Esophagus muscularis mucosa (tissue), 4 donors: ENCODE measurements at places on chromosomes 7 and 10.

GRCh38 chr7:125112850-125113249, 183.2 kb upstream of the POT1 start:
- no peaks in the 10 kb centered on the region for H3K36me3 ChIP-seq
- DNase-seq: no peak
- H3K27ac ChIP-seq: no peak overlapping the region
- H3K4me3 ChIP-seq: no peak overlapping the region
- no peaks in the 10 kb centered on the region for H3K27me3 ChIP-seq

DNA sequence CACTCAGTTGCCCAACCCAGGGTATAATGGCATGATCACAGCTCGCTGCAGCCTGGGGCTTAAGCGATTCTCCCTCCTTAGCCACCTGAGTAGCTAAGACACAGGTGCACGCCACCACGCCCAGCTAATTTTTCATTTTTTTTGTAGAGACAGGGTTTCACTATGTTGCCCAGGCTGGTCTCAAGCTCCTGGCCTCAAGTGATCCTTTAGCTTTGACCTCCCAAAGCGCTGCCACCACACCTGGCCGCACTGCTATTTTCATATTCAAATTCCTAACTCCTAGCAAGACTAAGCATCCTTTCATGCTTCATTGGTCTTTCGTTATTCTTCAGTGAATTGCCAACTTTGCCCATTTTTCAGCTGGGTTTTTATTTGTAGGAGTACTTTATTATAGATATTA, 30.4 kb upstream of the DAGLB start:
- no peaks in the 10 kb centered on the region for H3K27me3 ChIP-seq
- H3K36me3 ChIP-seq: peaks cover 16% of the 10 kb centered on the region
- H3K4me3 ChIP-seq: no peak overlapping the region
- H3K4me1 ChIP-seq: peaks cover 80% of the 10 kb centered on the region
- H3K27ac ChIP-seq: no peak overlapping the region
- no peak for DNase-seq

DNA sequence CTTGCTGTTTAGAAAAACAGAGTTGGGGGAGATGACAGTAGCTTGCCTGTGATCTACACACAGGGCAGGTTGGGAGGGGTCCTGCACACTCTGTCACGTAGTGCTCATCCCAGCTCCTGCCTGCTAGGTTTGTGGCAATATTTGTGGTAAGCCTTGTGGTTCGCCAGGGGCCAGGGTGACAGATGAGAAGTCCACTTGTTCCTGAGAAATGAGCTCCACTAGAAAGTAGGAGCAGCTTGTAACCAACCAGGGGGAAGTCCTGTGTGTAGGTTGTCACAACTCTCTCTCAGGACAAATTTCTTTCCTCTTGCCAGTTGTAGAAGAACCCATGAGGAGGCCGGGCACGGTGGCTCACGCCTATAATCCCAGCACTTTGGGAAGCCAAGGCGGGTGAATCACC, 147.0 kb downstream of the TCF7L2 start:
- no peaks in the 10 kb centered on the region for H3K36me3 ChIP-seq
- DNase-seq: no peak

DNA sequence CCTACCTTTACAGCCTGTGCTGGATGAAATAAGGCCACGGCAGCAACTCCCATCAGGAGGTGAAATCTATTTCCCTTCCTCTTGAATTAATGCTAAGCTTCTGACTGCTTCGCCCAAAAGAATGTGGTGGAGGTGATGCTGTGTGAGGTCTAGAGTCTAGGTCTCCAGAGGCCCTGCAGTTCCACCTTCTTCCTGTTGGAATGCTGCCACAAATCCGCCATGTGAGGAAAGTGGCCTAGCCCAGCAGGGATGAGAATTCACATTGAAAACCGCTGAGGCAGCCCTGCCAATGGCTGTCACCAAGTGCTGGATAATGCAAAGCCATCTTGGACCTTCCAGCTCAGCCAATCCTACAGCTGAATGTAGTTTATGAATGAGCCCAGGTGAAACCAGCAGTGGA, 28.0 kb downstream of the RHOBTB1 start:
- no peaks in the 10 kb centered on the region for H3K36me3 ChIP-seq
- H3K4me1 ChIP-seq: peaks cover 55% of the 10 kb centered on the region
- no peaks in the 10 kb centered on the region for H3K27me3 ChIP-seq
- no peak for DNase-seq
- peak overlapping the region; percentile 74 for H3K27ac ChIP-seq
- H3K4me3 ChIP-seq: no peak overlapping the region

DNA sequence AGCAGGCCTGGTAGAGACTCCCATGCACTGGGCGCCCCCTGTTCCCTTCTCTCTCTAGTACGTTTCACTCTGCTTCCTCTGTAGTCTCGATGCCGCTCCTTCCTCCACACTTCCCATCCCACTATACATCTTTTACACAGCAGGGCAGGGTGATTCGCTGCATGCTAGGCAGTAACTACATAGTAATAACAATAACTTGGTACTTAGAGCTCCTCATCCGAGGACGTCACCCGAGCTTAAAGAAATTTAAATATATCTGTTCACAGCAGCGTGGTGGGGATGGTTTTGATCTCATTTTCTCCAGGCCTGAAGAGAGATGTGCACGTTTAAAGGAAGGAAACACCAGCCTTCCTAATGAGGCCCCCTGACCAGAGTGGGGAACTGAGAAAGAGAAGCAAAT, 276.9 kb downstream of the SKAP2 start:
- no peak overlapping the region for H3K27ac ChIP-seq
- peak; percentile 82 for DNase-seq
- H3K27me3 ChIP-seq: peaks cover 11% of the 10 kb centered on the region
